ENCODE measurements at places on chromosomes 1 and 21. TPM values are rescaled to one million over a fixed set of nuclear protein-coding genes. Genes with fewer than 3 reads are reported as not detected.
A peak's percentile ranks its signal among the peaks of the same experiment; 100 is the strongest.

DNA sequence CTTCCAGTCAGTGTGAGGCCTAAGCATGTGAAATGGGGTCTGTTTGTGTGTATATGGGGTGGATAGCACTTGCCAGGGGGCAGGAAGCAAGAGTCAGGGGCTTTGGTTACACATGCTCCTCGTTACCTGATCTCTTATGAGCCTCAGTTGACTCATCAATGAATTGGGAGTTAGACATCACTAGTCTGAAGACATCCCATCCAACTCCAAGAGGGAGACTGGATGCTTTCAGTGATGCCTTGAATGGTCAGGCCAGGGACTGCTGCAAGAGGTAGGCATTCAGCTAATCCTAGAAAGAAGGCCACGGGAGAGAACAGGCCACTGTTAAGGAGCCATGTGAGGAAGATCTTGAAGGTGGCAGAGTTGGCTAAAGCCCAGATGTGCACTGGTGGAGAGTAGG, 6.3 kb downstream of the RAB25 start:
- DNase-seq = no peak

The FGGY gene
- 17.4 TPM for total RNA-seq

The CKS1B gene
- 29.0 TPM for total RNA-seq

DNA sequence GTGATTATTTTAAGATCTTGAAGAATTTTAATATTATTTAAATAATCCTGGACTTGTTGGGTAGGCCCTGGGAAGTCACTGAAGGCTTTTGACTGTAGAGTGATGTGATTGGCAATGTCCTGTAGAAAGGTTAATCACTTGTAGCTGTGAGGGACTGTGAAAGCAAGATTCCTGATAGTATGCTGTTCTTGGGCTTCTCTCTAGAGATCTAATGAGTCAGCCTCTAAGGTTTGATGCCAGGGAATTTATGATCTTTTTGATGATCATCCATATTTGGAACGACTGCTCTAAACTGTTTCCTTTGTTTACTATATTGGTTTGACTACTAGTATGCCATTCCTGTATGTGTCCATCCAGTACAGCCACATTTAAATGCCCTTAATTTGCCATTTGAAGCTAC, 56.5 kb downstream of the CAMSAP2 start:
- no peak for DNase-seq

DNA sequence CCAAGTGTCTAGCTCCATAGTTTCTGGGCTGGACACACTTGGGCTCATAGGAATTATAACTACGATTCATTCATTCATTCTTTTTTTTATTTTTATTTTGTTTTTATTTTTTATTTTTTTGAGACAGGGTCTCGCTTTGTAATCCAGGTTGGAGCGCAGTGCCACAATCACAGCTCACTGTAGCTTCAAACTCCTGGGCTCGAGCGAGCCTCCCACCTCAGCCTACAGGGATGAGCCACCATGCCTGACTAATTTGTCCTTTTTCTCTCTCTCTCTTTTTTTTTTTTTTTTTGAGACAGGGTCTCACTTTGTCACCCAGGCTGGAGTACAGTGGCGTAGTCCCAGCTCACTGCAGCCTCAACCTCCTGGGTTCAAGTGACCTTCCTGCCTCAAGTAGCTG, 42.3 kb downstream of the KCNAB2 start:
- no peak for DNase-seq

DNA sequence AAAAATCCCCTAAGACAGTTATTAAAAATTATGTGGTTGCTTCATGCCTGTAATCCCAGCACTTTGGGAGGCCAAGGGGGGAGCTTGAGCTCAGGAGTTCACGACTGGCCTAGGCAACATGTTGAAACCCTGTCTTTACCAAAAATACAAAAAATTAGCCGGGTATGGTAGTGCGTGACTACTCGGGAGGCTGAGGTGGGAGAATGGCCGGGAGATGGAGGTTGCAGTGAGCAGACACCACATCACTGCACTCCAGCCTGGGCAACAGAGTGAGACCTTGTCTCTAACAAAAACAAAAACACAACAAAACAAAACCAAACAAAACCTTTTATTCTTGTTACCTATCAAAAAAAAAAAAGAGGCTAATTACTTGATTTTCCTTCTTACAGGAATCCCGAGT, 2.1 kb downstream of the ELK4 start:
- DNase-seq = no peak

The PTAFR gene
- 3.6 TPM for total RNA-seq

DNA sequence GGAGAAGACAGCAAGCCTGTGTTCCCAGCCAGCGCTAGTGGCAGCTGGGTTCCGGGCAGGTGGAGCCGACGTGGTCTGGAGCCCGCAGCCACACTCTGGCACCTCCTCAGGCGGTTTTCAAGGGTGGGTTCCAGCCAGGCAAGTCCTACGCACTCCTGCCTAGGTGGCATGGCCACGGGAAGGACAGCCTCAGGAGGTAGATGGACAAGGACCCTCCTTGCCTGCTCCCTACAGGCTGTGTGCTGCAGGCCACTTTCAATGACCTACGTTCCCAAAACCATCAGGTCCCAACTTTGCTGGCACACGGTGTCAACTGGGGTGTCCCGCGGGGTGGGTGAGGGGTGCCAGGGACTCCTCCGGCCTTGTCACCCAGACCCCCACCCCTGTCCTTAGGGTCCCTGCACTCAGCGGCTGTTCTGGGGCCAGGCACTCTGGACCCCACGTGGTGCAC, 6.7 kb upstream of the PTGER3 start:
- no peak for DNase-seq

The ENAH gene
- 28.8 TPM for total RNA-seq

DNA sequence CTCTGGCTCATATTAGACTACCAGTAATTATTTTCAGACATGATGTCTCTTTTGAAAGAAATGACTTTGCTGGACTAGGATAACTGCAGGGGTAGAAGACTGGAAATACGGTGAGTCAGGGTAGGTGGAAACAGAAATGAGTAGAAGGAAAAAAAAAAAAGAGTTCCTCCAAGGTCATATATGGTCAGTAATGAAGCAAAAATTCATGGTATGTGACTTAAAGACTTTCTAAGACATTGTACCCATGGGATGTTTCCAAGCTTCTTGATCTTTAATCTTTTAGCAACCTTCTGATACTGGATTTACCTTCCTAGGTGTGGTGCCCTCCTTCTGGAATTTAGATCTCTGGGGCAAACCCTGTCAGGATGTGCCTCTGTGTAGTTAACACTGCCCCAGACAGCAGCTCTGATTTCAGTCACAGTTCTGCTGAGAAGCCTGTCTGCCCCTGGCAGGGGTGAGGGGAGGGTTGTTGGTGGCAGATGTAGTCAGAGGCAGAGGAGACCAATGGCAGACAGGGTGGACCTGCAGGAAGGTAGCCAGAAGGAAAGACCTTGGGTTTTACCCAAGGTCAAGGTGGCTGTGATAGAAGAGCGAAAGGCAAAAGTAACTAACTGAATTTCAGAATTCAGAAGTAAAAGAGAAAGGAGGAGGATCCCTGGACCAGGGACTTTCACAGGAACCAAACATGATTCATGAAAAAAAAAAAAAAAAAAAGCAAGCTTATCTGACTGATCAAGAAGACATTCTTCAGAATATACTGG, 44.1 kb upstream of the BCL10 start:
- no peak for DNase-seq

- DNase-seq = peak; percentile 22
Observed at GRCh38 chr21:36454093-36454531, 25.8 kb downstream of the CLDN14 start.

DNA sequence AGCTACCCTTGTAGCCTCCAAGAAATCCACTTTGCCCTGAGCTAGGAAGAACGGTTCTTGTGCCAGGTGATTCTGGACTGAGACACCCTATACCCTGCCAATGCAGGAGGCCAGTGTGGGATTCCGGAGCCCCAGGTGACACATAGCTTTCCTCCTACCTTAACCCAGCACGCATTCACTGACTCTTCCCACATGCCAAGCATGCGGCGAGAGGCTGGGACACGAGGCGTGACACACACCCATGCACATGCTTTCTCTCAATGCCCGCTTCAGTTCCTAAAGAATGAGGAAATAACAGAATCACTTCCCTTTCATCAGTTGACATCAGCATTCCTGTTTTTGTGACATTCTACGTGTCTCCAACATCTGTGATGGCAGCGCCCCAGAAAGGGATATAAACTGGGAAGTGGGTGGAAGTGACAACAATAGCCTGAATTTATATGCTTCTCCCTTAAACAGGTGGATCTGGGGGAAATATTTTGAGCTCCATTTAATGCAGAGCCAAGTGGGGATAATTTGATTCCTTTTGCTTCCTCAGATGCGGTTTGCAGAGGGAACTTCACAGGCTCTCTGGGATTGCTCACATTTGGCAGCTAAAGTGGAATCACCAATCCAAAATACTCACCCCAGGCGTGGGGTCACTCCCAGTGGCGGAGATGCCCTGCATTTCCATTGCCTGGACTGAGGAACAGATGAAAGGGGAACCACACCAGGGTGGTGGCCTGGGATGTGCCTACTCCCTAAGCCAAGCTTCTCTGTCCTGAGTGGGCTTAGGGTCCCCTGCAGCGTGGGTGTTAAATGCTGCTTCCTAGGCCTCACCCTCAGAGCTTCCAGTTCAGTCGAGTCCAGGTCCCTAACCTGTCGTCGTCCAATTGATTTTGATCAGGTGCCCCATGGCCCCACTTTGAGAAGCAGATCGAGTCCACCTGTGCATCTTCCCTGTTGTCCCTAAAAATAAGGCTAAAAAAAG, 445.1 kb downstream of the SIPA1L2 start:
- DNase-seq = no peak

DNA sequence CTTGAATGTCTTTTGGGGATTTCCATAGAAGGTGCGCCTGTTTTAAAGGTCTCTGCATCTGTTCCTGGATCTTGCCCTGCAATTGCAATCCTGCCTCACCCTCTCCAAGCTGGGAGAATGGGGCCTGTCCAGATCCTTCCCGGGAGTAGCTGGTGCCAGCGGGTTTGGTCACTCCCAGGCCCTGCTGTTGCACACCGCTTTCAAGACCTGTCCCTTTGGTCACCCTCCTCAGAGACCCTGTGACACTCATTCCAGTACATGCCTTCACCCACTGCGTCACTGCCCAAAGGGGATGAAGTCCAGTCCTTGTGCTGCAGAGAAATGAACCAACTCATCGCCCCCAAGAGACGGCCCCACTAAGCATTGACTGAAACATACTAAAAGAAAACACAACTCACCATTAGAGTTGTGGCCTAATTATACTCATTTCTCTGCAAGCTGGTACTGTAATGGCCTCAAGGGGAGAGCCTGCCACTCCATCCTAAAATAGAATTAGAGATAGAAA, 1.9 kb upstream of the IRF2BP2 start:
- DNase-seq = peak; percentile 59

GRCh38 chr1:228284148-228284495, 76.3 kb downstream of the OBSCN start:
- DNase-seq = no peak

The PGLYRP3 gene
- total RNA-seq = not detected

The HCN3 gene
- 2.9 TPM for total RNA-seq

The ARHGAP29 gene
- total RNA-seq = 22.8 TPM

- no peak for DNase-seq
Observed at GRCh38 chr1:203088441-203088840, 2.6 kb upstream of the MYOG start.

DNA sequence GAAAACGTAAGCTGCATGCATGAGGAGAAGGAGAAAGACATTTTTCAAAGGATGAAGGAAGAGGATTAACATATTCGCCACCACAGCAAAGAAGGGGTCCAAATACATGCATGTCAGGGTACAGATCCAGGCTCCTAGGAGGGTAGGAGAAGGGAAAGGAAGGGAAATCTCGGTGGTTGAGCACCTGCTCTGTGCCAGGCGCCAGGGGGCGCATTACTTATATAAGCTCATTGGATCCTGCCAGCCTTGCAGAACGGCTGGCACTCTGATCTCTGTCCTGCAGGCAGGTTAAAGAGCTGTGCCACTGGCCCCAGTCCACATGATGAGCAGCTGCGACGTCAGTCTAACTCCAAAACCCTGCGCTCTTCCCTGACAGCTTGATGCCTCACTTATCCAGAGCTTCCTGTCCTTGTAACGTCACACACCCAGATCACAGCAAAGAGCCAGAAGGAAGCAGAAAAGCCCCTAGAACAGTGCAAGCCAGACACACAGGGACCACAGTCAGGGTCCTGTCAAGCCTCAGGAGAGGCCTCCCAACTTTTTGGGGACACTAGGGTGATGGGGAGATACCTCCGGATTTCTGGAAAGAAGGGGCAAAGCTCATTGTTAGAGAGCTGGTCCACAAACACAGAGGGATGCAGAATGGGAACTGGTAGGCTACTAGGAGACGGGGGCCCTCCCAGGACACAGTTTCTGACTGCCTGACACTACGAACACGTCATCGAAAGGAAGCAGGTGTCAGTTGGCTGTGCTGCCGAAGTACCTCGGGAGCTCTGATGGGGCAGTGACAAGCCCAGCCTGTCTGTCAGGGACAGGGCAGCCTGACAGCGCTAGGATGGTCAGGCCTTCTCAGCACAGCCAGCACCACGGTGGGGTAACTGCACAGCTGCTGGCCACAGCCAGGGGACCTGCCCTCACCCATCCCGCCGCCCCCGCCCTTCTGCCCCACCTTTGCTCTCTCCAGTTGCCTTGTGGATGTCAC, 99.1 kb downstream of the BEND5 start:
- DNase-seq = peak; percentile 78

DNA sequence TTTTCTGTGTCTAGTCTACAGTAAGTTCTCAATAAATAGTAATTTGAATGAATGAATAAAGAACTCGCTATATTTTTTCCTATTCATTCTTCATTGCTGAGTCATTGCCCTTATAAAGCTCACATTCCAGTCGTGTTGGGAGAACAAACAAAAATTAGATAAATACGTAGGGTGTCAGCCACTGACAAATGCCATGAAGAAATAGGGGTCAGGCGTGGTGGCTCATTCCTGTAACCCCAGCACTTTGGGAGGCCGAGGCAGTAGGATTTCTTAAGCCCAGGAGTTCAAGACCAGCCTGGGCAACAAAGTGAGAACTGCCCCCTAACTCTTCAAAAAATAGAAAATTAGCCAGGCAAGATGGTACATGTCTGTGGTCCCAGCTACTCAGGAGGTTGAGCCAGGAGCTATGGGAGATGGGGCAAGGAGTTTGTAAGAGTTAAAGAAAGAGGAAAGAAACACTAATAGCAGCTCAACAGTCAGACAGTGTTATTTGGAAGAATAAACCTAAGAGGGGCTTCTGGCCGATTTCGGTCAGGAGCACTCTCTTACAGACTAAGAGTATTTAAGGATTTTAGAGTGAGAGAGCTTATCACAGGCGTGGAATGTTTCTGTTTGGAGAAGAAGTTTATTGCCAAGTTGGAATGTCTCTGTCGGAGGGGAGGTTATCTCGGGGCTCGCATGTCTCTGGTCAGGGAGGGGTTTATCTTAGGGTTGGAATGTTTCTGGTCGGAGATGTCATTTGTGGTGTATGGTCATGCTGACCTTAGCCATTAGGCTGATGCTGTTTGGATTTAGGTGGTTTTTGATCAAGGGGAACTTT, 1.8 kb upstream of the CHML start:
- DNase-seq = no peak

The KRTAP23-1 gene
- total RNA-seq = not detected

The AMY2A gene
- total RNA-seq = 4,537 TPM

The TENT5C gene
- 39.7 TPM for total RNA-seq

DNA sequence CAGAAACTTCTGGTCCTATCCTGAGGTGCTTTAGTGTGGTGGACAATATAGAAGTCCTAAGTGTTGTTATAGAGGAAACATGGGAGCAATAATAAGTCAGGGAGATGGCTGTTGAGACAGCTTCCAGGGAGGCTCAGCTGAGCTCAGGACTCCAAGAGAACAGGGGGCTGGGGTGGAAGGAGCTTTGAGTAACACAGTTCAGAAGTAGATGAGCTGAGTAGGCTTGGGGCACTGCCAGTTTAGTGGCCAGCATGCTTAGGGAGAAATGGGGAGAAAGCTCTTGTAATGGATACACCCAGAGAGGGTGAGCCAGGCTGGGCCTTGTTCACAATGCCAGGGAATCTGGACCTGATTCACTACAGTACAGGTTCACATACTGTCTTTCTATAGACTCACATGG, 201.6 kb downstream of the DAB1 start:
- no peak for DNase-seq

Measured in body of pancreas (tissue), 4 donors.